ENCODE measurements at places on chromosomes 1 and 21.

GRCh38 chr21:46003575-46004007 lies 22.0 kb downstream of the COL6A1 start:
- DNase-seq = no peak

- DNase-seq = no peak
These were observed 181.2 kb downstream of the PLPPR4 start for GRCh38 chr1:99445486-99445885.

- no peak for DNase-seq
These were observed 9.2 kb downstream of the VANGL1 start for GRCh38 chr1:115650961-115651360.

DNA sequence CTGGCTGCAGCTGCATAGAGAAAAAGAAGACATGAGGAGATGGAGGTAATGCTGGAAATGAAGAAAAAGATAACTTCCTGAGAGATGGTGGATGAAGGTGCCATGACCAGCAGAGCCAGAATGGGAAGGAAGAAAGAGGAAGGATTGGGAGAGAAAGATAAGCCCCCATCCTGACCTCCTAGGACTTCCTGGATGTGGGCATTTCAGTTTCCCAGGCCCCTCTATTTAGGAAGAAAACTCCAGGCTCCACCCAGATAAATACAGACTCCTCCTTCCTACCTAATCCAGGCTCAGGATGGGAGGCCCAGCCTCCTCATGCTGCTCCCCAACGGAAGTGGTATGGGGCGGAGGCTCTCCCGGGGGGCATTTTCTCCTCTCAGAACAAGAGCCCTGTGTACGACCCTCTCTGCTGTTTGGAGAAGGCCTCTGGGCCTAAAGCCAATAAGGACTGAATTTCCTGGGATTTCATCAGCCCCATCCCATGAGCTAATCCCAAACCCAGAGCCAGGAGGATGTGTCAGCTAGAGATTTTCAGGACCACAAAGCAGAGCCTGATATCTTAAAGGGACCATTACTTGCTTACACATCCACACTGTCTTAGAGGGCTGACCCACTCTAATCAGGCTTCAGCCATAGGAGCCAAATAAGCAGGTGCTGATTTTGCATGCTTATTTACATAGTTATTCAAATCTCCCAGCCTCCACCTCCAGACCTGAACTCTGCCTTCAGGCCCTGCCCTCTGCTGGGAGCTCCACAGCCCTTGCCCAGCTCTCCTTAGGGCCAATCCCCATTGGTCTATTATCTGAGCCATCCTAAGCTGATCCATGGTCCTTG lies 5.1 kb upstream of the ARHGEF2 start:
- no peak for DNase-seq

DNA sequence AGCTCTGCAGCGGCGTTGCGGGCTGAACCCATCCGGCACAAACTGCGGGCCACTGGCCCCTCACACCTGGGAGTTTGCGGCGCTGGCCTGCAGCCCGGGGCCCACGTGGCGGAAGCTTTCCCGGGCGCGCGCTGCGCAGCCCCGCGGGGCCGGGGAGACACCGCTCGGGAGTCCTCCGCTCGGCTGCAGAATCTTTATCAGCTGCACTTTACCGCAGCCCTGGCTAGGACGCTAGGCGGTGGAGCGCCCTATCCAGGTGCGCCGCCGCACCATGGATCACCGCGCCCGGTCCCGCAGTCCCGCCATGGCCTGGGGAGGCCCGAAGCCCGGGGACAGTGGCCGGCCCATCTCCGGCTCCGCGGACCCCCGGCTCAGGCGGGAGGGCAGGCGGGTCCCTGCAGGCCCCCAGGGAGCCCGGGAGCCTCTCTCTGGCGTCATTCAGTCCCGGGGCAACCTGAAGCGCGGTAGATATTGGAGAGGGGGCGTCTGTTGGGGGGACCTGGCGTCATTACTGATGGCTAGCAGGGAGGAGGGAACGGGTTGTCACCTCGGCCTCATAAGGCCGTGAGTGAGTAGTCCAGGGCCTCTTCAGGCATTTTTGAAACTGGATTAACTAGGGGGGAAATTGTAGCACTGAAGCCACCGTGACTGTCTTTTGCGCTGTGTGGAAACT lies 5.7 kb upstream of the OLIG2 start:
- no peak for DNase-seq

DNA sequence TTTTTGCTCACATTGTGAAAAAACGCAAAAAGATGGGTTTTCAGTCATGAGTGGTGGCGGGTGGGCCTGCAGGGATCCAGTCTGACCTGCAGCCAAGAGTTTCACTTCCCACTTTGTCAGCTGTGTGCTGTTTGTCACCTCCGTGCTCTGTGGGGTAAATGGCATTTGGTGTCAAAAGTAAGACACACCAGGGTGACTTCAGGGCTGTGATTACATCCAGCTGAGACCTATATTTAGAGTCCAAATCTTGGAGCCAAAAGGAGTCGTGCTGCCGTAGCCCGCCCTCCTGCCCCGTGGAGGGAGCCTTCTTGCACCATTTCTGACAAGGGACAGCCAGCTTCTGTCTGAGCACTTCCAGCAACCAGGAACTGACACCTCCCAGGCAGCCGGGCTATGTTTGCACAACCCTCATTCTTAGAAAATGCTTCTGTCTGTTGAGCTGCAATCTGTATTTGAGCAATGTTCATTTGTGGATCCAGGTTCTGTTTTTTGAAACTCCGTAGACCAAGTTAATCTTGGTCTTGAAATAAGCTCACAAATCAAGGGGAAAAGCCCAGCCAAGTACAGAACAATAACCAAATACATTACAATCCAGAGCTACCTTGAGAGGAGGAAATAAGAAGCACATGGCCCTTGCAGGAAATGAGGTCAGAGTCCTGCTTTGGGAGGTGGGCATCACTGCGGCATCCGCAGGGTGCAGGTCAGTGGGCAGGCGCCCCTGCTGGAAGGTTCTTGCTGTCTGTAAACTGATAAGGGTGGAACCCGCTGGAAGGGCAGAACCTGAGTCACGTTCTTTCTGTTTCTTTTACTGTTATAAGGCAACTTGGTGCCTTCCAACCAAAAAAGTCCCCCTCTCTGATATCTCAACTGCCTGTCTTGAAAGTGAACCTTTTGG lies 14.4 kb downstream of the ABCG1 start:
- no peak for DNase-seq

- DNase-seq = no peak
These were observed 196 bp downstream of the ALX3 start for GRCh38 chr1:110070282-110070669.

DNA sequence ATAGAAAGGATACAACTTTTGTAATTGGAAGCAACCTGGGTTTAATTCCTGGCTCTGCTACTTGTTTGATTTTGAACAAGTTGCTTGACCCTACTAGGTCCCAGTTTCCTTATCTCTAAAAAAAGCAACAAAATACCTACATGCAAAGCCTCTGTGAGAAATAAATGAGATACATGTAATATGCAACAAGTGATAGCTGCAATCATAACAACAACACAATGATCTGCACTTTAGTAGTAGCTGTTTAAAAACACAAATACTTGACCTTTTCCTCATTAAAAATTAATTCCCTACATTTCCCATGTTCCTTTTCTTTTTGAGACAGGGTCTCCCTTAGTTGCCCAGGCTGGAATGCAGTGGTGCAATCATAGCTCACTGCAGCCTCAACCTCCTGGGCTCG lies 40.0 kb downstream of the FRRS1 start:
- DNase-seq = no peak

DNA sequence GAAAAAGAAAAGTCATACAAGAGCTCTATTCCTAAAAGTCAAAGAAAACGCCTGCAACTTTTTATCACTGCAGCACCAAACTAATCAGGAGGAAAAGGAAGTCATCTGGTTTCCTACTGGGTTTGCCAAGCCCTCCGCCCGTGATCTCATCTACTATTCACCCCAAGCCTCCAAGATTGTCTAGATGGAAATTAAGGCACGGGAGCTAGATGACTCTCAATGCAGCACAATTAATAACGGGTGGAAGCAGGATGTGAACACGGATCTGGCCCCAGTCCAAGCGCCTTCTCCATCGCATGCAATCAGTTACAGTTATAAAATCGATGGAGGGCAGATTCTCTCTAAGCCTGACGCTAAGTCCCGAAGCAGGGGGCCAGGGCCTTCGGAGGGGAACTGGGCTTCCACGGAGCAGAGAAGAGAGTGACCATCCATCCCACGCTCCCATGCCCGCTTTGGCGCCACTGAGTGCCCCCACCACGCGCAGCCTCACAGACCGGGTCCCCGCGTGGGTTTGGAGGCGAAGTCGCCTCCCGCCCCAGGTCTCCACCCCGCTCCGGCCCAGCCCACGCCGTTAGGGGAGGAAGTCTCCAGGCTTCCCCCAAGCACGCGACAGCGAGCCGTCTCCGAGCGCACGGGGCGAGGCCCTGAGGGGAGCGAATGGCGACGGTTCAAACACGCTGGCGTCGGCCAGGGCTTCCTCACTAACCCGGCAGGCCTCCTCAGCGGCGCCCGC lies 1.8 kb downstream of the HSF2BP start:
- DNase-seq = no peak

DNA sequence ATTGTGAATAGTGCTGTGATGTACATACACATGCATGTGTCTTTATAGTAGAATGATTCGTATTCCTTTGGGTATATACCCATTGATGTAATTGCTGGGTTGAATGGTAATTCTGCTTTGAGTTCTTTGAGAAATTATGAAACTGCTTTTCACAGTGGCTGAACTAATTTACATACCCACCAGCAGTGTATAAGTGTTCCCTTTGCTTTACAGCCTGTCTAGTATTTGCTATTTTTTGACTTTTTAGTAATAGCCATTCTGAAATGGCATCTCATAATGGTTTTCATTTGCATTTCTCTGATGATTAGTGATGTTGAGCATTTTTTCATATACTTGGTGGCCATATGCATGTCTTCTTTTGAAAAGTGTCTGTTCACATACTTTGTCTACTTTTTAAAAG lies 54.5 kb upstream of the FAM78B start:
- no peak for DNase-seq

DNA sequence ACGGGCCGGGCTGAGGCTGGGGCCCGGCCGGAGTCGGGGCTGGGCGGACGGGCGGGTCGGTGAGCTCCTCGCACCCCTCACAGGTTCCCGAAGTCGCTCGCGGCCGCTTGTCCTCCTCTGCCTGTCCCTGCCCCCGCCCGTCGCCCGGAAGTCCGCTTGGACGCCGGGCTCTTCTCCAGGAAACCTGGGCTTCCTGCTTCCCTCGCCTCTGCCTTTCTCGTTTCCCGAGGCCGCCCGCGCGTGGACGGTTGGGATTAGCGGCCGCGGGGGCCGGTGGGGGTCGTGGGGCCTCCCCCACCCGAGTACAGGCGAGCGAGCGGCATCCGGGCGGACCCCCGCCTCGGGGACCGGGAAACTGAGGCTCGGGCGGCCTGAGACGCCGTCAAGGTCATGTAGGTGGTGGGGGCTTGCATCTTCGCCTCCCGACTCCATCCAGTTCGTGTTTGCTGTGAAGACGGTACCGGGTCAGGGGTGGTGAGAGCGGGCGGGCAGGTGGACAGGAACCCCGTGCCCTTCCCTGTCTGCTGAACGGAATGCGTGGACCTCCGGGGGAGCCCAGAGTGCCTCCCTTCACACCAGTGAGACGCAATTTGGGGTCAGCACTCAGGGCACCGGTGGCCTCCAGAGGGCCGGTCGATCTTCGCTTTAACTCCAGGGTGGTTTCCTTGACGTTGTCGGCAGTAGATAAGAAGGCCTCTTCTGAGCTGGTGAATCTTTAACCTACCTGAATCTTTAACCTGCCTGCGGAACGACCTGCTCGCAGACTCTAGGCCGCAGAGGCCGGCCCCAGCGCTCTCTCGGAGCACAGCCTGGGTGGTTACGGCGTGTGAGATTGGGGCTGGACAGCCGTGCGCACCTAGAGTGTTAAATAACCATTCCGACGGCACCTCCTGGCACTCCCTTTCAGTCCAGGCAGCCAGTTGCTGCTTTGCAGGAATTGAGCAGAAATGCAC lies 686 bp downstream of the ARF1 start:
- DNase-seq = no peak

DNA sequence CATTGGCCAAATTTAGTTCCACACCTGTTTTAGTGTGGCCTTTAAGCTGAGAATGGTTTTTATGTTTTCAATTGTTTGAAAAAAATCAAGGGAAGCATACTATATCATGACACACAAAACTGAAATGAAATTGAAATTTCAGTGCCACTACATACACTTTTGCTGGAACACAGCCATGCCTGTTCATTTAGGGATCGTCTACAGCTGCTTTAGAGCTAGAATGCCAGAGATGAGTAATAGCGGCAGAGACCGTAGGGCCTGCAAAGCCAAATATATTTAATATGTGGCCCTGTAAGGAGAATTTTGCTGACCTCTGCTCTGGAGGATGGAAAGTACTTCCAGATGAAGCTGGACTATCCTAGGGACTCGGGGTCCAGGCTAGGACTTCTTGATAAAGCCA lies 62.5 kb upstream of the LYST start:
- no peak for DNase-seq

DNA sequence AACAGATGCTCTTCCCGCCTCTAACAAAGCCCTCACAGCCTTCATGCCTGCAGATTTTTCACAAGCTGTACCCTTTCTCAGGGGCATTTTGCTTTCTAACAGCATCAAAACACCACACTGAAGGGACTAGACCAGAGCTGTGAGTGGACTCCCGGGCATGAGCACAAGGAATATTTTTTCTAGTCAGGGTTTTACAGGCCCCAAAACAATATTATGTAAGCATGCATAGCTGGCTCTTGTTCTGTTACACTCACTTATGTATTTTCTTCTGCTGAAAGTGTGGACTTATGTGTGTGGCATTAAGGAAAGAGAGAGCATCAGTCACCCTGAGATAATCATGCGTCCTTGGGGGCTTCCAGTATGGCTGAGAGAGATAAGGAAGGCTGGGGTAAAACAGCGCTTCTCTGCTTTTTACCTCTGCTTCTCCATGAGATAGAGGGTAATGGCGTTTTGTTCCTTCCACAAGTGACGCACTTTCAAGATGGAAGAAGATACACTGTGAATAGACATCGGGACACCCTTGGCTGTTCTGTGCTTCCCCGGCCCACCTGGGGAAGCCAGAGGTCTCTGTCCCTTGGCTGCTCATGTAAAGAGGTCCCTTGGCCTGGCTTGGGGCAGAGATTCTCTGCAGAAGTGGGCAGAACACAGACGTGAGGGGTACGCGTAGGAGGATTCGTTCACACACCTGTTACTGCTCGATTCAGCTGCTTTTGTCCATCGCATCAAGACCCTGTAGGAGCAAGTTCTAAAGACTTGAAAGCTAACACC lies 266.7 kb upstream of the RAB4A start:
- DNase-seq = no peak

- DNase-seq = no peak
These were observed 147.7 kb downstream of the TGFB2 start for GRCh38 chr1:218492874-218493273.

DNA sequence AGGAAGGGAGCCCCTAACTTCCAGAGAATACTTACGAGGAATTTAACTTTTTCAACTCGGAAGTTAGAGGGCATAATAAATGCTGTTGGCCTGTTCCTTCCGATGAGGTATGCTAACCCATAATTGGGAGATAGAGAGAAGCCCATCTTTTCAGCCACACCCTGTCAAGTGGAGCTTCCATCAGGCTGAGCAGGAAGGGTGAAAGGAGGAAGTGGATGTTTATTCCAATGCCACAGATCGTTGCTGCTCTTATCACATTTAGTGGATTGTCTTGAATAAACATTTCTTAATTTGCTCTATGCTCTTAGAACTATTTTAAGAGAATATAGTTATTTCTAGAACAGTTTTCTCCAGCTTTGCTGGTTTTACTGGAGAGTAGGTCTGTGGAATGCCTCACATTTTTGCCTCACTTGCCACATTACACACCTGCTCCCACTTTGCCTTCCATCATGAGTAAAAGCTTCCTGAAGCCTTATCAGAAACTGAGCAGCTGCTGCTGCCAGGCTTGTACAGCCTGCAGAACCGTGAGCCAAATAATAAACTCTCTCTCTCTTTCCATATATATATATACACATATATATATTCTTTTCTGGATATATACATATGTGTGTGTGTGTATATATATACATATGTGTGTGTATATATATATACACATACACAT lies 60.0 kb upstream of the RGS21 start:
- no peak for DNase-seq

GRCh38 chr1:159211331-159212136 lies 6.9 kb downstream of the ACKR1 start:
- no peak for DNase-seq

Data from NCI-H187 treated with DMSO at 0.1 percent for 48 hours (cell line).